Left renal cortex interstitium (tissue), 4 donors: ENCODE measurements at places on chromosomes 6 and 20. TPM values are rescaled to one million over a fixed set of nuclear protein-coding genes. Genes with fewer than 3 reads are reported as not detected.

PXDC1 gene
- polyA plus RNA-seq, result 21.0 TPM

PLCB1 gene
- polyA plus RNA-seq, result 42.5 TPM

SAPCD1 gene
- 10.2 TPM for polyA plus RNA-seq

GABRR1 gene
- 2.1 TPM for polyA plus RNA-seq

NOTCH4 gene
- polyA plus RNA-seq, result 20.9 TPM

BNIP5 gene
- polyA plus RNA-seq, result 0.30 TPM

MCCD1 gene
- 20.1 TPM for polyA plus RNA-seq

APOM gene
- 103 TPM for polyA plus RNA-seq

TMEM217 gene
- polyA plus RNA-seq, result 1.3 TPM

C4B gene
- polyA plus RNA-seq, result 24.8 TPM

MCM9 gene
- polyA plus RNA-seq, result 25.2 TPM

EDN1 gene
- polyA plus RNA-seq, result 4.1 TPM

RBBP8NL gene
- polyA plus RNA-seq, result 2.4 TPM

VWA7 gene
- polyA plus RNA-seq, result 10.7 TPM

EGFL8 gene
- polyA plus RNA-seq, result 12.0 TPM

TNFRSF6B gene
- 2.8 TPM for polyA plus RNA-seq

SMPD2 gene
- polyA plus RNA-seq, result 16.3 TPM

PTPRT gene
- polyA plus RNA-seq, result 0.43 TPM

MED23 gene
- polyA plus RNA-seq, result 63.6 TPM

C20orf144 gene
- 0.44 TPM for polyA plus RNA-seq

NKAPL gene
- polyA plus RNA-seq, result 2.2 TPM

TFAP2C gene
- 0.92 TPM for polyA plus RNA-seq

COL11A2 gene
- 6.6 TPM for polyA plus RNA-seq

PIM1 gene
- polyA plus RNA-seq, result 24.8 TPM

SRPK1 gene
- 52.0 TPM for polyA plus RNA-seq

THBS2 gene
- polyA plus RNA-seq, result 19.3 TPM

MOCS3 gene
- 5.6 TPM for polyA plus RNA-seq

SLC52A3 gene
- 4.8 TPM for polyA plus RNA-seq

TTK gene
- polyA plus RNA-seq, result 20.3 TPM

ECHDC1 gene
- 73.4 TPM for polyA plus RNA-seq

TAGAP gene
- polyA plus RNA-seq, result 0.87 TPM

HTR1B gene
- polyA plus RNA-seq, result 0.46 TPM

ANKEF1 gene
- polyA plus RNA-seq, result 8.0 TPM

CALHM6 gene
- 5.7 TPM for polyA plus RNA-seq

IPCEF1 gene
- polyA plus RNA-seq, result 5.5 TPM

ATP9A gene
- 56.0 TPM for polyA plus RNA-seq

ECT2L gene
- 0.11 TPM for polyA plus RNA-seq
